Activated T-helper 17 cell treated with anti-CD3 and anti-CD28 coated beads, Interleukin-2, amount 50 U/mL, for 72 hours (primary cell): ENCODE measurements at places on chromosomes 13 and 19.
A peak's percentile ranks its signal among the peaks of the same experiment; 100 is the strongest.

DNA sequence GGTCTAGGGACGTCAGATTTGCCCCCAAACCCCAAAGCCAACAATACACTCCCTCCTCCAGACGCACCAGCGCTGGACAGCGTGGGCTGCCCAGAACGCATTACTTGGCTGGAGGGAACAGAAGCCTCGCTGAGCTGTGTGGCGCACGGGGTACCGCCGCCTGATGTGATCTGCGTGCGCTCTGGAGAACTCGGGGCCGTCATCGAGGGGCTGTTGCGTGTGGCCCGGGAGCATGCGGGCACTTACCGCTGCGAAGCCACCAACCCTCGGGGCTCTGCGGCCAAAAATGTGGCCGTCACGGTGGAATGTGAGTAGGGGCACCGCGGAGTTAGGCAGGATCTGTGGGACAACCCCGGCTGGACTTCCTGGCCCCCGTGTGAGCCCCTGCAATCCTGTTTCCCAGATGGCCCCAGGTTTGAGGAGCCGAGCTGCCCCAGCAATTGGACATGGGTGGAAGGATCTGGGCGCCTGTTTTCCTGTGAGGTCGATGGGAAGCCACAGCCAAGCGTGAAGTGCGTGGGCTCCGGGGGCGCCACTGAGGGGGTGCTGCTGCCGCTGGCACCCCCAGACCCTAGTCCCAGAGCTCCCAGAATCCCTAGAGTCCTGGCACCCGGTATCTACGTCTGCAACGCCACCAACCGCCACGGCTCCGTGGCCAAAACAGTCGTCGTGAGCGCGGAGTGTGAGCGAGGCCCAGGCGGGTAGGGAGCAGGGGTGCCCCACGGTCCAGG lies 4.0 kb downstream of the ICAM5 start:
- peak overlapping the region; percentile 61 for H3K27ac ChIP-seq
- no peak for ATAC-seq
- H3K27me3 ChIP-seq: peaks cover 30% of the 10 kb centered on the region
- peak overlapping the region; percentile 74 for H3K4me3 ChIP-seq
- peaks cover 28% of the 10 kb centered on the region for H3K4me1 ChIP-seq

GRCh38 chr19:16266586-16266942 lies 58.1 kb upstream of the KLF2 start:
- no peaks in the 10 kb centered on the region for H3K27me3 ChIP-seq
- peak; percentile 70 for ATAC-seq

- H3K4me3 ChIP-seq: no peak overlapping the region
- H3K27ac ChIP-seq: no peak overlapping the region
- H3K27me3 ChIP-seq: peaks cover 11% of the 10 kb centered on the region
Observed at GRCh38 chr19:15227261-15227660, 5.0 kb downstream of the EPHX3 start.

GRCh38 chr13:88801361-88801760 lies 1130.2 kb downstream of the SLITRK5 start:
- no peak for ATAC-seq
- no peak overlapping the region for H3K27ac ChIP-seq
- no peaks in the 10 kb centered on the region for H3K36me3 ChIP-seq
- H3K4me1 ChIP-seq: no peaks in the 10 kb centered on the region
- no peak overlapping the region for H3K4me3 ChIP-seq

DNA sequence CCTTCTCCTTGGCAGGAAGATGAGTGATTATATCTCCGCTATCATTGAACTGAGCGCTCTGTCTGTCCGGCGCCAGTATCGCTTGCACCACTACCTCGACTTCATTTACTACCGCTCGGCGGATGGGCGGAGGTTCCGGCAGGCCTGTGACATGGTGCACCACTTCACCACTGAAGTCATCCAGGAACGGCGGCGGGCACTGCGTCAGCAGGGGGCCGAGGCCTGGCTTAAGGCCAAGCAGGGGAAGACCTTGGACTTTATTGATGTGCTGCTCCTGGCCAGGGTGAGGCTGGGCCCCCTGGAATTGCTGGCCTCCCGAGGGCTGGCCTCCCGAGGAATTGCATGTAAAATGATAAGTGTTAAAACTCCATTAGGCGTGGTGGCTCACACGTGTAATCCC lies 32.1 kb downstream of the CYP4F22 start:
- H3K27me3 ChIP-seq: peaks cover 3% of the 10 kb centered on the region
- no peaks in the 10 kb centered on the region for H3K36me3 ChIP-seq

DNA sequence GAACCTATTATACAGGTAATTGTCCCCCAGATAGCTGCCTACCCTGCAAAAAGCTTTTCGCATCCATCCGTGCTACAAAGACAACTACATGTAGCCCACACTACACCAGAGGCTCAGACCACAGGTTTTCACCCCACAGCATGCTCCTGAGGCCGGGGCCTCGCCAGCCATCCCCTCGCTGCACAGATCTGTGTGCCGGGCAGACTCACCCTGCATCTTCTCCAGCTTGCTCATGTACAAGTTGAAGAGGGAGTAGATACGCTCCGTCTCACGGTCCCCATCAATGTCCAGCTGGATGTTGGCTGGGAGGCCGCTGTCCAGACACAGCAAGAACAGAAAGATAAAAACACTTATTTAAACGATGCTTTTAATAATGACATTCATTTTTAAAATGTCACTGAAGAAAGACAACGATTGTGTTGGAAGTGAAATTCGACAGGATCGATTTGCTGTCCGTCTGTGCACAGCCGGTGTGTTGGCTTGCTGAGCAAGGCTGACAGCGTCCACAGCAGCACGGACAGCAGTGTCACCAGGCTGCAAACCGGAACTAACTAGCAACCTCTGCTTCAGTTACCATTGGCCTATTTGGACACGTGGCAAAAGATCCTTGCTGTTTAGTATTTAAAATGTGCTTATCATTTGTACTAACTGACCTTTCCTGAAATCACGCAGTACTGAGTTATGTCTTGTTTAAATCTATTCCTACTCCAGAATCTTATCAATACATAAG lies 18.6 kb upstream of the C13orf46 start:
- no peak for ATAC-seq
- H3K36me3 ChIP-seq: peaks cover 59% of the 10 kb centered on the region
- no peaks in the 10 kb centered on the region for H3K27me3 ChIP-seq
- H3K4me1 ChIP-seq: peaks cover 10% of the 10 kb centered on the region

GRCh38 chr13:32060401-32060878 lies 28.9 kb downstream of the FRY start:
- peaks cover 6% of the 10 kb centered on the region for H3K4me1 ChIP-seq
- no peak overlapping the region for H3K4me3 ChIP-seq
- peak overlapping the region; percentile 16 for H3K27ac ChIP-seq
- no peaks in the 10 kb centered on the region for H3K36me3 ChIP-seq

GRCh38 chr19:51141181-51141580 lies 920 bp upstream of the SIGLEC7 start:
- H3K27me3 ChIP-seq: peaks cover 7% of the 10 kb centered on the region
- H3K4me3 ChIP-seq: no peak overlapping the region
- H3K27ac ChIP-seq: no peak overlapping the region
- H3K36me3 ChIP-seq: no peaks in the 10 kb centered on the region

- no peak for ATAC-seq
- peaks cover 19% of the 10 kb centered on the region for H3K27me3 ChIP-seq
- H3K4me1 ChIP-seq: no peaks in the 10 kb centered on the region
Observed at GRCh38 chr19:51462276-51462675, 4.0 kb upstream of the SIGLEC8 start.

DNA sequence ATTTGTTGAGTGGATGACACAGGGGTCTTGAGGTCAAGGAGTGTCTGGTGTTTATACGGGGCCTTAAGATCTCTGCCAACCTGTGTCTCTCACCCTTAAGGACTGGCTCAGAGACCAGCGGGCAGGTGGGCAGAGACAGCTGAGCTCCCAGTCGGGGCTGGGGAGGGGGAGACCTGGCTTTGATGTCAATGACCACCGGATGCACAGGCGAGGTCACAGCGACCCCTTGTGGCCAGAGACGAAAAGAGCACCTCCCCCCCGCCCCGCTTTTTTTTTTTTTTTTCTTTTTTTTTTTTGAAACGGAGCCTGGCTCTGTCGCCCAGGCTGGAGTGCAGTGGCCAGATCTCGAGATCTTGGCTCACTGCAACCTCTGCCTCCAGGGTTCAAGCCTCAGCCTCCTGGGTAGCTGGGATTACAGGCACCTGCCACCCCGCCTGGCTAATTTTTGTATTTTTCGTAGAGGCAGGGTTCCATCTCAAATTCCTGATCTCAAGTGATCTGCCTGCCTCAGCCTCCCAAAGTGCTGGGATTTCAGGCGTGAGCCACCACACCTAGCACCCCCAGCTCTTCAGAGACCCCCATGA lies 12.1 kb upstream of the KLK14 start:
- no peak for ATAC-seq
- peaks cover 21% of the 10 kb centered on the region for H3K4me1 ChIP-seq
- H3K36me3 ChIP-seq: peaks cover 18% of the 10 kb centered on the region

DNA sequence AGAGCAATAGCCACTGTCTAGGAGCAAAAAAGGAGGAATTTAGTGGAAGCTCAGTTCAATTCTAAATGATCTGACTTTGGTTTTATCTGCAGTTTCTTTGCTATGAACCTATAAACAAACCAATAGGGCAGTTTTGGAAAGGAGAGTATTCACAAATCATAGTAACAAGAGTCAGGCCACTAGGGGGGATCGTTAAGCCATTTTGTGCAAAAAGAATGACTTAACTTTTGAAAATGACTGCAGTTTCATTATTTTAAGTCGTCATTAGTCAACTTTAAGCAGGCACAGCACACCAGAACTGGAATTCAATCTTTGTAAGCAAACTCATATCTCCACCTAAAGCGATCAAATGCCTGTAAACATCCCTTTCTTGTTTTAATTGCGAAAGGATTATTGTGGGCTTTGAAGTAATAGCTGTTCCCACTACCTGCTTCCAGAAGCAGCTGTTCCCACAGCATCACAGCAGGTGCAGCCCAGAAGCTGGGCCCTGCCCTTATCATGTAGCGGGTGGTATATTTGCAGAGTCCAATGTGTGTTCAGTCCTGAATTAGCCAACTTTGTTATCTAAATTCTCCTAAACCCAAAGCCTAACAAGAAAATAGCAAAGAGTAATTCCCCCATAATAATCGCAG lies 51.5 kb downstream of the SOX21 start:
- H3K4me1 ChIP-seq: no peaks in the 10 kb centered on the region
- no peak overlapping the region for H3K27ac ChIP-seq
- H3K4me3 ChIP-seq: no peak overlapping the region
- no peak for ATAC-seq

DNA sequence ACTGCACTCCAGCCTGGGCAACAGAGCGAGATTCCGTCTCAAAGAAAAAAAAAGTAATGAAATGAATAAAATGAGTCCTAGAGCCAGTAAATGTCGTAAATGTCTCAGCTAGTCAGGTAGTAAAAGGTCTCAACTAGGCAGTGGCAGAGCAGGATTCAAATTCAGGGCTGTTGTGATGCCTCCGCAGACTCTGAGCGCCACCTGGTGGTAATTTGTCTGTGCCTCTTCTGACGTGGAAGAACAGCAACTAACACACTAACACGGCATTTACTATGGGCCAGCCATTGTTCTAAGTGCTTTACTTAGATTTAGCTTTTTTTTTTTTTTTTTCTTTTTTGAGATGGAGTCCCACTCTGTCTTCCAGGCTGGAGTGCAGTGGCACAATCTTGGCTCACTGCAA lies 30.2 kb downstream of the CYP2F1 start:
- no peak overlapping the region for H3K27ac ChIP-seq
- ATAC-seq: peak; percentile 95
- H3K4me3 ChIP-seq: no peak overlapping the region

DNA sequence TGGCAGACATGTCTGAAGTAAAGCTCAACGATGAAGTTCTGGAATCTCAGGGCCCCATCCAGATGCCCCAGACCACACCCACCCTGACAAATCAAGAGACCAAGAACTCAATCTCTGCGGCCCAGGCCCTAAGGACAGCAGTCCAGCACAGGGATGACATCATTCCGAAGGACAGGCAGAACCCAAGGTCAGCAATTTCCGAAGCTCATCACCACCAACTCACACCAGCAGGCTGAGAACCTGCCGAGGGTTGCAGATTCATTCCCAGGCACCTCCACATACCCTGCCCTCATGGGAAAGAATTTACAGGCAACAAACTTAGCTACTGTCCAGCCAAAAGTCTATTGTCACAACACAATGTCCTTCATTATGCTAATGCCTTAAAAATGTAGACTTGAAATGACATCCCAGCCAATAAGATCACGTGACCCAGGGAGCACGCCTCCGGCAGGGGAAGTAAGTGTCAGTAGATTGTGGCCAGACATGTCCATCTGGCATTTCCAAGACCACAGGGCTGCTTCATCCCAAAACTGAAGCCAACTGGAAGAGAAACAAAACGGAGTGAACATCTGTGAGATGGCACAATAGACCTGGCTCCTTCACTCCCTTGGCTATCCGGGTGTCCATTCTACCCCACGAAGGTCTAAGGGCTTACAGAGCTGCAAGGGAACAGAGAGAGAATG lies 98.8 kb downstream of the CRYL1 start:
- H3K27me3 ChIP-seq: no peaks in the 10 kb centered on the region
- ATAC-seq: no peak
- H3K27ac ChIP-seq: peak overlapping the region; percentile 18
- peak overlapping the region; percentile 18 for H3K4me3 ChIP-seq
- H3K36me3 ChIP-seq: peaks cover 4% of the 10 kb centered on the region
- H3K4me1 ChIP-seq: peaks cover 33% of the 10 kb centered on the region

- no peaks in the 10 kb centered on the region for H3K4me1 ChIP-seq
- H3K36me3 ChIP-seq: no peaks in the 10 kb centered on the region
- ATAC-seq: no peak
- no peaks in the 10 kb centered on the region for H3K27me3 ChIP-seq
- no peak overlapping the region for H3K4me3 ChIP-seq
Observed at GRCh38 chr13:93345024-93345423, 118.4 kb downstream of the GPC6 start.

DNA sequence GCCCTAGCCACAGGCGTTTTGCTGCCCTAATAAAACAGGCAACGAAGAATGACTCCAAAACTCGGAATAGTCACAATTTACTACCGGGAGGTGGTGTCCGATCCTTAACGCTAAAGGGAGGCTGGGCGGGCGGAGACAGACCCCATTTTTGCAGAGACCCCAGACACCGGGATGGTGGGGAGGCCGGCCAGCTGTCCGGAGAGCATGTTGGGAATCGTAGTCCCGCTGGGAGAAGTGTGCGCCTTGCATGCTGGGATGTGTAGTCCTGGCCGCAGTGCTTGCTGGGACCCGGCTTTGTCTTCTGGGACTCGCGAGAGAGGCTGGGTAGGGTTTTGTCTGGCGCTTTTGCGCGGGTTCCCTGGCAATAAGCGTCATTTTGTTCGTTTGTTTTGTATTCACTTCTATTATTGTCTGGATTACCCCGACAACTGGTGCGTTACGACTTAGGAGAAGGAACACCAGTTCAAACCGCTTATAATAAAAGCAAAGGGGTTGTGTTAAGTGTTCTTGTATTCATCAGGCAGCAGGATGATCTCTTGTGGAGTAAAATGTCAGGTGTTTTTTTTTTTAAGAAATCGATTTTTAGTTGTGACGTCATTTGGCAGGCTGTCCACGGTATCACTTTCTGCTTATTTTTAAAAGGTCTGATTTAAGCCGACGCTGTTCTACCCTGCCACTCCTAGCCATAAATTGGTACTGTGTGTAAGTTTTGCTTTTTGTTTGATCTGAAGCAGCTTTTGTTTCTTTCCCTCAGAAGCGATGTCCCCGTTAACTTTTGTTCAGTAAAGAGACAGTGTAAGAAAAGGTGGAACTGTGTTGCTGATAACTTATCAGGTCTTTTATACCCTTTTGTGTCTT lies 676 bp upstream of the HSPH1 start:
- H3K4me1 ChIP-seq: peaks cover 21% of the 10 kb centered on the region
- H3K4me3 ChIP-seq: peak overlapping the region; percentile 99
- no peaks in the 10 kb centered on the region for H3K27me3 ChIP-seq
- peak overlapping the region; percentile 97 for H3K27ac ChIP-seq
